ENCODE measurements at places on chromosomes 16 and 17. TPM values are rescaled to one million over a fixed set of nuclear protein-coding genes. Genes with fewer than 3 reads are reported as not detected.
A peak's percentile ranks its signal among the peaks of the same experiment; 100 is the strongest.

The ZNF629 gene
- total RNA-seq: 18.7 TPM

The EFNB3 gene
- 14.5 TPM for total RNA-seq

The CLUH gene
- total RNA-seq: 83.1 TPM

The MARCHF10 gene
- 1.0 TPM for total RNA-seq

The SLC35G3 gene
- total RNA-seq: not detected

The SPATA22 gene
- not detected for total RNA-seq

DNA sequence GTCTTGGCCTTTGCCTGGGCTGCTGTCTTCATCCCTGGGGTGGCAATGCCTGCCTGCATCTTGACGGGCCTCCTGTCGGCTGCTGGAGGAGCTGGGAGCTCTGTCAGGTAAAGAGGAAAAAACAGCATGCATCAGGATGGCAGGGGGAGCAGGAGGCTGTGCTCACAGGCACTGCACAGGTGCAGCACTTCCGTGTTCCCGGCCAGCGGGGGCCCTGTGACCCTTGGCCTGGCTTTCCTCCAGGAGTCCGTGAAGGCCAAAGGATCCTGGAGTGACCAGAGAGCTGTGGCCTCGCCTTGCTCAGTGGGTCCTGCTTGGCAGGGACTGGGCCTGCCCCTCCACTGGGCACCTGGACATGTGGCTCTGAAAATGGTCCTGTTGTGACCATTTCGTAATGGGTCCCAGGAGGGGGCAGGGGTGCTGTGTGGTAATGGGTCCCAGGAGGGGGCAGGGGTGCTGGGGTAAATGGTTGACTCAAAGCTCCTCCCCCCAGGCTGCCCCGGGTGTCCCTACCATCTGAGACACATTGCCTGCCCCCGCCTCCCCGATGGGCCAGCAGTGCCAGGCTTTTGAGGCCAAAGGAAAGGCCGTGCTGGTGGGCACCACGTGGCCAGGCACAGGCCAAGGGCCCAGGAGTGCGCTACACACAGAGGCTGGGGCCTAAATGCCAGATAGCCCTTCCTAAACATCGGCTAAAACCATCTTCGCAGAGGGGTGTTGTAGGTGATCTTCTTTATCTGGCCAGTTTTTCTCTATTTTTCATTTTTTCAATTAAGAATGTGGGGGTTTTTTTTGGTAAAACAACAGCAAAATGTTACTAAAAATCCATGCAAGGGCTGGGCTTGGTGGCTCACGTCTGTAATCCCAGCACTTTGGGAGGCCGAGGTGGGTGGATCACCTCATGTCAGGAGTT, 4.0 kb upstream of the FASN start:
- no peak for DNase-seq
- no peak overlapping the region for H3K27ac ChIP-seq
- H3K4me3 ChIP-seq: no peak overlapping the region
- no peaks in the 10 kb centered on the region for H3K36me3 ChIP-seq
- no peaks in the 10 kb centered on the region for H3K27me3 ChIP-seq

DNA sequence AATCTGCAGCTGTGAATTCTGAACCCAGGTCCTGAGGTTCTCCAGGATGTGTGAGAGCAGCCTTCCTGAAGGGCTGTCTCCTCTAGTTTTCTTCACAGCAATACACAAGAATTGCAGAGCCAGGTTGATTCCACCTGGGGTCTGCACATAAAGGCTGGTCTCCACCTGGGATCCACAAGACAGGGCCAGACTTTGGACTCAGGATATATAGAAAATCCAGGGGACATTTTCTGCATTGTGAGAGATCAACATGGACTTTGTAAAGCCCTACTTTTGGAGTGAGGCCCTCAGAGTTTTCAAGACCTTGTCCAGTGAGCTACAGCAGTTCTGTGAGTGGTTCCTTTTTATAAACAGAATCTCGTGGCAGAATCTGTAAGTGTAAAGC, 6.3 kb downstream of the ZNF267 start:
- no peaks in the 10 kb centered on the region for H3K27me3 ChIP-seq
- DNase-seq: no peak
- peaks cover 19% of the 10 kb centered on the region for H3K36me3 ChIP-seq
- H3K4me3 ChIP-seq: no peak overlapping the region
- H3K4me1 ChIP-seq: peaks cover 16% of the 10 kb centered on the region
- H3K27ac ChIP-seq: no peak overlapping the region

DNA sequence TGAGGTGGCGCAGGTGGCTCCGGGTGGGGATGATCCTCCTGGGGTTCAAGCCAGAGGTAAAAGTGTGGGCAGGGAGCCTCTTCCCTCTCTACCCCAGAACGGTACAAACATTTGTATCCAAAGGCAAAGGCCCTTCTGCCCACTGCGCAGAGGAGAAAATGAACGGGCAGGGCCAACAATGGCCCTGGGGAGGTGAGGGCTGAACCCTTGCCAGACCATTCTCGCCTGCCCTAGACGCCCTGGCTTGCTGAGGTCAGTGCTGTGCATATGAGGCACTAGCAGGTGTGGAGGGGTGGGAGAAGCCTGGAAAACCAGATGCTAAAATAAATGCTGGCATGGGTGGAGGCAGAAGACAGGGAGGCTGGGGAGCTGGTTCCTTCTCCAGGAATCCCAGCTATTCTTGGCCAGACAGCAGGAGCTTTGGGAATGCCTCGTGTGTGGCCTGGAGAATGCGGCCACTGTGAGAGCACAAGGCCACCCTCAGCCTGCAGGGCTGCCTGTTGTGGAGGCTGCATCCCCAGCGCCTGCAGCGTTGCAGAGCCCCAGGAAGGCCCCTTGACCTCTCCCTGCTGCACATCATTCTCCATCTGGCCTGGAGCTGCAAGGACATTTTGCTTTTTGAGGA, 4.5 kb downstream of the C17orf50 start:
- peak overlapping the region; percentile 80 for H3K4me3 ChIP-seq
- H3K27ac ChIP-seq: no peak overlapping the region
- no peaks in the 10 kb centered on the region for H3K36me3 ChIP-seq
- H3K4me1 ChIP-seq: peaks cover 17% of the 10 kb centered on the region
- peaks cover 7% of the 10 kb centered on the region for H3K27me3 ChIP-seq
- no peak for DNase-seq

- no peak overlapping the region for H3K27ac ChIP-seq
- no peak for DNase-seq
- peaks cover 25% of the 10 kb centered on the region for H3K4me1 ChIP-seq
- H3K4me3 ChIP-seq: no peak overlapping the region
Measured at GRCh38 chr17:77332981-77333685, 192.4 kb downstream of the SEC14L1 start.

DNA sequence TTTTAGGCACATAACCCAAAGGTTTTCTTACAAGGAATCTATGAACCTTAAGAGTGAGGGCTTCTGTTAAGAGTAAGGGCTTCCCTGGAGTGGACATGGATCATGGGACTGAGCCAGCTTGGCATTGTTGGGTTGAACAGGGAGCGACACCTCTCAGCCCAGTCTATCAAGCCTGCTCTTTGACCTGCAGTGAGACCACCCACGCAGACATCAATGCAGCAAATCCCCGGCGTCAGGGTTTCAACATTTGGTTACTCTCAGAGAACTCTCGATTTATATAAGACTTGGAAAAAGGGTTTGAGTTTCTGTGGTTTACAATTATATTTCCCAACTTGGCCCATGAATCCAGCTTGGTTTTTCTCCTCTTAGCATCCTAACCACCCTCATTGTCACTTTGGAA, 299.9 kb downstream of the WWOX start:
- no peaks in the 10 kb centered on the region for H3K36me3 ChIP-seq
- H3K27ac ChIP-seq: no peak overlapping the region
- 0 out of 2 replicates have a peak, but pooled peaks cover 2% of the 10 kb centered on the region for H3K4me1 ChIP-seq
- no peaks in the 10 kb centered on the region for H3K27me3 ChIP-seq

DNA sequence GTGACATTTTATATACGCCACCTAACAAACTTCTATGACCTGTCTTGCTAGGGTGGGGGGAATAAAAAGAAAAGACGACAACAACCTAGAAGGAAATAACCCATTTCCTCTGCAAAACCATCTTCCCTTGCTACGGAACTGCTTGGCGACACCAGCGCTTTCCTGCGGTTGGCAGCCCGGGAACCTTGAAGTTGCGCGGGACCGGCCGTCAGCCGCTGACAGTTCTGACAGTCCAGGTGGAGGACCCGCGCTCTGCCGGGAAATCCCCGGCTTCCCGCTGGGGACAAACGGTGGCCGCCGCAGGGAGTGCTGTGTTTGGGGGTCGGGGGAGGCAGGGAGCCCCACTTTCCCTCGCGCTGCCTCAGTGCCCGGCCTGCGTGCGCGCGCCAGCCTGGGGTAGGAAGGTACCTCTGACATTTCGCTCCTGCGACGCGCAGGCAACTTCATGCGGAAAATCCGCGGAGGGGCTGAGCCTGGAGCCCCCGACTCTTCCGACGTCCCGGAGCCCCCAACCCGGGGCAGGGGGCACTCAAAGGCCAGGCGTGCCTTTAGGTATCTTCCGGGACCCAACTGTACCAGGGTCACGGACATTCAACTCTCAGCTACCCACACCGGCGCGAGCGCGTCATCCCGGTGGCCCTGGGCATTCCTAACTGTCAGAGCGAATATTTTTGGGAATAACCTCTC, 516 bp downstream of the SLC16A6 start:
- peak; percentile 65 for DNase-seq
- H3K4me3 ChIP-seq: peak overlapping the region; percentile 77
- no peaks in the 10 kb centered on the region for H3K36me3 ChIP-seq
- H3K27me3 ChIP-seq: peaks cover 50% of the 10 kb centered on the region
- peaks cover 52% of the 10 kb centered on the region for H3K4me1 ChIP-seq

DNA sequence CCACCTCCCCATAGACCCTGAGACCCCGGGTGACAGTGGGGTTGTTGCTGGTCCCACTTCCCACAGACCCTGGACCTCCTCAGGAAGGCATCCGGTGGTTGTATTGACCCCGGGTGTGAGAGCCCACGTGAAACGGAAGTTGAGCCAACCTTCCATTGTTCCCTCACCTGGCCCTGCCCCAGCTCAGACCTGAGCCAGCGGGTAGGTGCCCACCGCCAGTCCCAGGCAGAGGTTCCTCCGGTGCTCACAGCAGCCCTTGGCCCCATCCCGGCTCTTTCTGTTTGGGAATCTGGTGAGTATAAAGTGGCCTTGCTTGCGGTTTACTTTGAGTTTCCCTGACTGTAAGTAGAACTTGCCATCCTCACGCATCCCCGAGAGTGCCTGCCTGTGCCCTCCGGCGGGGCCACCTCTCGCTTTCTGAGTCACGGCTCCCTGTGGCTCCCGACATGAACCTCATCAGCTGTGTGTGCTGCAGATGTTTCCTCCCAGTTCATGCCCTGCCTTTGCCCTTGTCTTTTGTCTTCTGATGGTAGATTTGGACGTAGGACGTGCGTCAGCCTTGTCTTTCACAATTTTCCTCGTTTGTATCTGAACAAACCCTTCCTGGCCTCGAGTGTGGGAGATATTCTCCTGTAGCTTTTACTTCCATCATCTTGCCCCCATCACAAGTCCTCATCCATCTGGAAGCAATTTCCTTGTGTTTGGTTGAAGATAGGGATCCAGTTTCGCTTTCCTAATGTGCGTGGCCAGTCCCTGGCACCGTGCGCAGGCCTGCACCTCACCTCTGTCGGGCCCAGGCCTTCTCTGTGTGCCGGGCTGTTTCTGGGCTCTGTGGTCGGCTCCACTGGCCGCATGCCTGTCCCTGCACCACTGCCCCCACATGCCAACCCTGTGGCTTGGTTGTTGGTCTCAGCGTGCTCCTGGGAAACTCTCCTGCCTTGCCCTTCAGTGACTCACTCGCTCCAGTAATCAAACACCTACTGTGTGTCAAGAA, 76.0 kb downstream of the METRNL start:
- no peaks in the 10 kb centered on the region for H3K36me3 ChIP-seq
- no peak for DNase-seq
- peak overlapping the region; percentile 43 for H3K27ac ChIP-seq
- peaks cover 12% of the 10 kb centered on the region for H3K4me1 ChIP-seq
- H3K27me3 ChIP-seq: no peaks in the 10 kb centered on the region

- H3K4me3 ChIP-seq: peak overlapping the region; percentile 69
- no peak overlapping the region for H3K27ac ChIP-seq
- H3K36me3 ChIP-seq: no peaks in the 10 kb centered on the region
- peaks cover 95% of the 10 kb centered on the region for H3K27me3 ChIP-seq
- DNase-seq: no peak
- H3K4me1 ChIP-seq: peaks cover 29% of the 10 kb centered on the region
Measured at GRCh38 chr17:68196394-68197090, 51.3 kb upstream of the AMZ2 start.

GRCh38 chr17:48615047-48615962, at the start of gene HOXB8:
HOXB8 (minus strand) TSS chr17:48615292; CDS start chr17:48614704, 588 bp downstream.
- H3K27me3 ChIP-seq: peaks cover 100% of the 10 kb centered on the region
- no peaks in the 10 kb centered on the region for H3K36me3 ChIP-seq
- no peak within 1 kb of the TSS for H3K4me3 ChIP-seq
- DNase-seq: no peak
- H3K4me1 ChIP-seq: peaks cover 42% of the 10 kb centered on the region

GRCh38 chr17:15119968-15120367, 145.2 kb downstream of the PMP22 start:
- peaks cover 15% of the 10 kb centered on the region for H3K36me3 ChIP-seq
- H3K27ac ChIP-seq: no peak overlapping the region
- H3K4me1 ChIP-seq: peaks cover 36% of the 10 kb centered on the region
- no peak overlapping the region for H3K4me3 ChIP-seq
- peaks cover 4% of the 10 kb centered on the region for H3K27me3 ChIP-seq

GRCh38 chr17:78304549-78305037, 55.3 kb downstream of the SOCS3 start:
- H3K27me3 ChIP-seq: no peaks in the 10 kb centered on the region
- H3K4me1 ChIP-seq: peaks cover 11% of the 10 kb centered on the region
- H3K27ac ChIP-seq: no peak overlapping the region
- peaks cover 12% of the 10 kb centered on the region for H3K36me3 ChIP-seq
- DNase-seq: no peak
- H3K4me3 ChIP-seq: no peak overlapping the region

GRCh38 chr16:57023541-57024249, 34.3 kb downstream of the NLRC5 start:
- peaks cover 8% of the 10 kb centered on the region for H3K4me1 ChIP-seq
- H3K4me3 ChIP-seq: no peak overlapping the region
- H3K27me3 ChIP-seq: no peaks in the 10 kb centered on the region
- DNase-seq: no peak

- no peaks in the 10 kb centered on the region for H3K4me1 ChIP-seq
- DNase-seq: no peak
- H3K36me3 ChIP-seq: peaks cover 39% of the 10 kb centered on the region
- H3K4me3 ChIP-seq: no peak overlapping the region
- no peak overlapping the region for H3K27ac ChIP-seq
- peaks cover 7% of the 10 kb centered on the region for H3K27me3 ChIP-seq
Measured at GRCh38 chr17:52297230-52298010, 138.9 kb upstream of the CA10 start.

GRCh38 chr17:39742856-39743436, 5.2 kb downstream of the GRB7 start:
- no peak overlapping the region for H3K4me3 ChIP-seq
- H3K4me1 ChIP-seq: peaks cover 20% of the 10 kb centered on the region
- peaks cover 23% of the 10 kb centered on the region for H3K36me3 ChIP-seq

DNA sequence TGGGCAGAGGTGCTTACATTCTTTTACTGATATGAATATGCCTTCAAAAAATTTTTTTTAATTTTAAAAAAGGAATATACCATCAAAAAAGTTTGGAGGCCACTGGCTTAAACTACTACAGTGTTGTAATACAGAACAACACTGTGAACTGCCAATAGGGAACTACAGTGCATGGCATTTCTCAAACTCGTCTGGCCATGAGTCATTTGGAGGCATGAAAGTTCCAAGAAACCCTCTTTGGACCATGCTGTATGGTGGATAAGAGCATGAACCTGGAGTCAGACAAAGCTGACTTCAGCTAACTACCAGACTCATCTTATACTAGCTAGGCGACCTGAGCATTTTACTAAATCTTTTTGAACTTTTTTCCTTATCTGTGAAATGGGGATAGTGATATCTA, 9.2 kb upstream of the NF1 start:
- H3K27ac ChIP-seq: no peak overlapping the region
- H3K36me3 ChIP-seq: no peaks in the 10 kb centered on the region
- no peak for DNase-seq
- no peak overlapping the region for H3K4me3 ChIP-seq

- H3K27me3 ChIP-seq: peaks cover 59% of the 10 kb centered on the region
- H3K4me1 ChIP-seq: peaks cover 5% of the 10 kb centered on the region
- no peak overlapping the region for H3K27ac ChIP-seq
- H3K4me3 ChIP-seq: no peak overlapping the region
- no peaks in the 10 kb centered on the region for H3K36me3 ChIP-seq
Measured at GRCh38 chr16:82523815-82524214, 103.0 kb upstream of the CDH13 start.

Data from WTC11 (cell line).